Stimulated activated CD4-positive, alpha-beta T cell treated with anti-CD3 and anti-CD28 coated beads, Interleukin-1b, Interleukin-23, amount 100 ng/mL, for 1 hour (primary cell): ENCODE measurements at places on chromosomes 16 and 17.

DNA sequence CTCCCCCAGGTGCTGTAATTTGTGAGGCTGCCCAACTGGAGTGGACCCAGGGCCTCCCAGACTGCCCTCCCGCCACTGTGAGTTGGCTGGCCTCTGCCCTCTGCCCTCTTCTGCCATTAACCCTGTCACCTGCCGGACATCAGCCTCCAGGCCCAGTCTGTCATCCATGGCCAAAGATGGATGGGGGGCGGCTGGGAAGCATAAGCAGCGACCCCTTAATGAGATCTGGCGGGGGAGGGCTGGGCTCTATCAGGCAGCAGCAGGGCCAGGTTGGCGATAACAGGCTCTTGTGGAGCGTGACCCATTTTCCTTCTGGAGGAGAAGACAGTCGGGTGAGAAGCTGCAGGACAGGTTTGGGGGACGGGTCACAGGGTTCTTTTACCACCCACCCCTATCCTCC lies 25.3 kb downstream of the CDK5RAP3 start:
- no peak for DNase-seq

- no peak for DNase-seq
These were observed 550 bp upstream of the RNF213 start for GRCh38 chr17:80260069-80260535.

GRCh38 chr17:8277317-8277716 lies 11.2 kb upstream of the RANGRF start:
- DNase-seq, result no peak

- no peak for DNase-seq
These were observed 124.6 kb downstream of the C16orf95 start for GRCh38 chr16:87192452-87193073.

DNA sequence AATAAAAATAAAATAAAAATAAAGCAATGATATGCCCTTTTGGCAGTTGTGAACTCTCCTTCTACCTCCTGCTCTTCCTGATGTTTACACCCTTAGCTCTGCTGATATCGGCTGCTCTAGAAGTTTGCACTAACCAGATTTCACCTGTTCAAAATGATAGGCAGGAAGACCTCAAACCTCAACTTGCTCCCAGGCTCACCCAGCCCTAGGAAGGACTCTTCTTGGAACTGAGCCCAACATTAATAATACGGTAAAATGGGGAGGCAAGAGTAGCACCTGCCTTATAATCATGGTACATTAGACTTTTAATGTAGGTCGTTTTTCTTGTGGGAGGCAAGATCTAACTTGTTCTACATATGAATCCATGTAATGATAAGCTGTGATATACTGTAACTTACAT lies 61.2 kb upstream of the MED13 start:
- no peak for DNase-seq

GRCh38 chr17:3602499-3602898 lies 6.7 kb downstream of the TRPV1 start:
- no peak for DNase-seq

DNA sequence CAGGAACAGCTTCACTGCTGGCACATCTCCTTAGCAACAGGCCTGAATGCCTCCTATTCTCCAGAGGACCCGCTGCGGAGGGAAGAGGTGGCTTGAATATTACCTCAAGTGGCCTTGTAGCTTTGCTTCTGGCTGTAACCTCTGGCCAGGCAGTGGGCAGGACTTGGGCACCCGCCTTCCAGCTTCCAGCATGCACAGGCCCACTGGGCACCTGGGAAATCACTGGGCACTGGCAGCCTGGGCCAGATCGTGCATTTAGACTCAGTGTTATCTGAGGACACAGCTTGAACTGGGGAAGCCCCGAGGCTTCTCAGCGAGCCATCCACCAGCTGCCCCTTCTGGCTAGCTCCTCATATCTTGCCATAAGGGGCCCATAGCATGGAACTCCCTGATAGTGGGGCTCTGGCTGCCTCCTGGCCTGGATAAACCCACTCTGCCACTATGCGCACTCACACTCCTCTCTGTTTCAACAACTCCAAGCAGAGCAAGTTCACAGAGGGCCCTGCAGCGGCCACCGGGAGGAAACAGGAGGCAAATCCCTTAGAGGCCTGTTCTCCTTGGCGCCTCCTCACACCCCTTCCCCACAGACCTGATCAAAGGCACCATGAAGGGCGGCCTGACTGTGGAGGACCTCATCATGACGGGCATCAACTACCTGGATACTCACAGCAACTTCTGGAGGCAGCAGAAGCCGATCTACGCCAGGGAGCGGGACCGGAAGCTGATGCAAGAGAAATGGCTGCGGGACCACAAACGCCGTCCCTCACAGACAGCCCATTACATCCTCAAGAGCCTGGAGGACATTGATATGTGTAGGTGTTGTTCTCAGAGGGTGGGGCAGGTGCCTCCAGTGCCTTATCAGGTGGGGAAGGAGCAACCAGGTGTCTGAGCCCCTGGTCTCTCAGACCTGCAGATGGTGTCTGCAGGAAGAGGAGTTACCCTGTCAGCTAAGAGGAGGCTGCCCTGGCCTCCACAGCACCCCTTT lies 7.8 kb downstream of the ODAD4 start:
- DNase-seq, result no peak

GRCh38 chr16:74830648-74831047 lies 56.0 kb upstream of the FA2H start:
- no peak for DNase-seq
